ENCODE measurements at places on chromosomes 13 and 19. TPM values are rescaled to one million over a fixed set of nuclear protein-coding genes. Genes with fewer than 3 reads are reported as not detected.

DNA sequence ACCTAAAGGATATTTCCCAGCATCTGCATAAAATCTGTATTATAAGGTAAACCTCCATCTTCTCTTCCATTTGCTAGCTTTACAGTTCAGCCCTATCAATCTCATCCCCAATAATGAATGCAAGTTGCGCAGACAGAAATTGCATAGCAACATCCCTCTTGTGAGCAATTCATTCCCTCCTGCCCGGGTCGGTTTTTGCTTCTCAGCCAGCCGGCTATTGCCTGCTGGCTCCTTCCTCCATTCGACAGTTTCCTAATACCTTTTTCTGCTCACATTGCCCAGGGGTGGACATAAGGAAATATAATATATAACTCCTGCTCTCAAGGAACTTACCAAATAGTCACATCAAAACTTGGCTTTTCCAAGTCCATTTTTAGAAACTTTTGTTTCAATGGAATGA is 125.2 kb downstream of the FGF9 start:
- DNase-seq: no peak

DNA sequence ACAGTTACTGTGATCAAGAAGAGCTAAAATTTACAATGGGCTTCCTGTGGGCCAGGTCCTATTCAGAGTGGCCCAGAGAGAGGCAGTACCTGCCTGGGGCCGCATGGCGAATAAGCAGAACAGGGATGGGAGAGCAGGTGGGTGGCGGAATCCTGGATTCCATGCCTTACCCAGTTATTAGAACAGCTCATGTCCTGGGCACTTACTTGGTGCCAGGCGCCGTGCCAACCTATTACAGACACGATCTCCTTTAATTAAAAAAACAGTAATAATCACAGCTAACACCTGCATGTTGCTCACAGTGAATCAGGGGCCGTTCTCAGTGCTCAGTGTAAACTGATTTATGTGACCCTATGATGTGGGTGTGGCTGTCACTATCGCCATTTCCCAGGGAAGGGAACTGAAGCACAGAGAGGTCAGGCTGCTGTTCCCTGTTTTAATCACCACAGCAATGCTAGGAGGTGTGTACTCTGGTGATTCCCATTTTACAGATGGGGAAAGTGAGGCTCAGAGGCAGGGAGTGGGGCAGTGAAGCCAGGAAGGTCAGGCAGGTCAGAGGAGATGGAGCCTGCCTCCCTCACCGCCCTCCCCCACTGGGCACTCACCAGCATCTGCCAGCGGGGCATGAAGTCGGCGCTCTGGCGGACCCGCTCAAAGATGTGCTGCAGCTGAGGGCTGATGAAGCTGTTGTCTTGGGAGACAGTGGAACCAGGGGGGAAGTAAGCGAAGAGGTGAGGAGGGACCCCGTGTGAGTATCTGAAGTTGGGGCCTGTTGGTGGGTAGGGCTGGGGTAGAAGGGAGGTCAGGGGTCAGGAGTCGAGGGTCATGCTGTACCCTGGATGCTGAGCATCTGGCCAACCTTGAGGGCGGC is 12.0 kb downstream of the COQ8B start:
- DNase-seq: no peak

DNA sequence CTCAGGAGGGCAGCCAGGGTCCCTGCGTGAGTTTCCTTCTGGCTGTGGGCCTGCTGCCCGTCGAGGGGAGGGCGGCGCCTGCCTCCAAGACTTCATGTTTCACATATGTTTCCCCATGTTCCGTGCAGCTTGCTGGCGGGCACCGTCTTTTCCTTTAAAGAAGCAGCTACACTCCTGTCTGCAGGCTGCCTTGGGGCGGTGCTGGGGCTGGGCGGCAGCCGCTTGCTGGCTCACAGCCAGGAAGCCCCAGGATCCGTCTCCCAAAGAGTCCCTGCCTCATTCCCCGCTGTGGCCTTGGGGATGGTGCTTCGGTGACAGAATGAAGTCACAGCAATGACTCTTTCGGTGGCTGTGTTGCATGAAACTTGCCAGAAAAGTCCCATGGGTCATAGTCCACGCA is 24.9 kb downstream of the PIAS4 start:
- DNase-seq: no peak

GRCh38 chr13:75797239-75797638 is 161.1 kb downstream of the LMO7 start:
- no peak for DNase-seq

- DNase-seq: no peak
Observed at GRCh38 chr13:22936228-22936627, 244.6 kb upstream of the SGCG start.

GRCh38 chr13:67351909-67352308 is 121.8 kb upstream of the PCDH9 start:
- no peak for DNase-seq

- DNase-seq: no peak
Observed at GRCh38 chr19:40213251-40213829, 4.8 kb downstream of the TTC9B start.

DNA sequence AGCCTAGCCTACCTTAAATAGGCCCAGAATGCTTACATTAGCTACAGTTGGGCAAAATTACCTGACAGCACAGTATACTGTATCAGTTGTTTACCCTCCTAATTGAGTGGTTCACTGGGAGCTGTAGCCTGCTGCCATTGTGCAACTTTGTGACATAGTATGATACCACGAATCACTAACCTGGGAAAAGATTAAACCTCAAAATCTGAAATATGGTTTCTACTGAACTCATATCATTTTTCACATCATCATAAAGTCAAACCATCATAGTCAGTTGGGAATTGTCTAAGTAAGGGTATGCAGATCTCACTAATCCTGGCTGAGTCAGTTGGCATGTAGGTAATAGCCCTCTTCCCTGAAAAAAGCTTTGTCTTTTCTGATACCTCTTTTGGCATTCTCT is 9.2 kb downstream of the PAN3 start:
- DNase-seq: peak; percentile 23

GRCh38 chr13:99965329-99966000 is 6.1 kb downstream of the ZIC5 start:
- no peak for DNase-seq

GRCh38 chr19:39919976-39920375 is 14.5 kb downstream of the FCGBP start:
- no peak for DNase-seq

CYP2F1 gene
- not detected for total RNA-seq

DNA sequence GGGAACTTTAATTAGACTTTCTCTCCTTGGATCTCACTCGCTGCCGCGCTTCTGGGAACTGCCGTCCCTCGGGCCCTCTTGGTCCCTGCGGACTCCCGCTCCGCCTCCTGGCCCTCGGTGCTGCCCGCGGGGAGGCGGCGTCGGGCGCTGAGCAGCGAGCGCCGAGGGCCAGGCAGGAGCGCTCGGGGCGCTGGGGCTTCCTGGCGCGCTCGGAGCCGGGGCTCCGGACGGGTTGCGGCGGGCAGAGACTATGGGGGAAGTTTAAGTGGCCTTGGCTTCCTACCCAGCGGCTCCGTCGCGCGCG is 704 bp downstream of the CHST8 start:
- DNase-seq: no peak

NALCN gene
- not detected for total RNA-seq

KPNA3 gene
- total RNA-seq: 50.7 TPM

DNA sequence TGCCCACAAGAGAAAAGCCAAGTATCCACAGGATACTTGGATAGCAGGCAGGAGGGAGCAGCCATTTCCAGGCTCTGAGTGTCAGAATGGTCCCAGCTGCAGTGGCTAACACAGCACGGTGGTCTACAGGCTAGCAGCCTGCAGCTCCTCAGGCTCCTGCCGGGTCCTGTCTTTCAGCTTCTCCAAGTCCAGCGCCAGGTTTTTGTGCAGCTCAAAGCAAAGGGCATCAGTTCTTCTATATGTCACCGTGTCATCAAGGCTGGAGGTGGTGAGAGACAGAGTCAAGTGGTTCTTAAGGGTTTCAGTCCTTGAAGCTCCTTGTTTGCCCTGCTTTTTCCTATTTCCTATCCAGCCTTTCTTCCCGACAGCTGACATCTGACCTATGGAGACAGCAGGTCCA is 188.6 kb downstream of the NUFIP1 start:
- DNase-seq: no peak

- DNase-seq: no peak
Observed at GRCh38 chr19:13146763-13147563, 3.2 kb downstream of the STX10 start.

CGB1 gene
- total RNA-seq: not detected

All from activated naive CD4-positive, alpha-beta T cell treated with anti-CD3 and anti-CD28 coated beads for 36 hours (primary cell).